ENCODE measurements at places on chromosomes 7 and 10. TPM values are rescaled to one million over a fixed set of nuclear protein-coding genes. Genes with fewer than 3 reads are reported as not detected.

GRCh38 chr10:92789067-92789466 is 59.3 kb upstream of the EXOC6 start:
- no peak overlapping the region for H3K27ac ChIP-seq
- H3K4me3 ChIP-seq = no peak overlapping the region
- H3K36me3 ChIP-seq = no peaks in the 10 kb centered on the region

DNA sequence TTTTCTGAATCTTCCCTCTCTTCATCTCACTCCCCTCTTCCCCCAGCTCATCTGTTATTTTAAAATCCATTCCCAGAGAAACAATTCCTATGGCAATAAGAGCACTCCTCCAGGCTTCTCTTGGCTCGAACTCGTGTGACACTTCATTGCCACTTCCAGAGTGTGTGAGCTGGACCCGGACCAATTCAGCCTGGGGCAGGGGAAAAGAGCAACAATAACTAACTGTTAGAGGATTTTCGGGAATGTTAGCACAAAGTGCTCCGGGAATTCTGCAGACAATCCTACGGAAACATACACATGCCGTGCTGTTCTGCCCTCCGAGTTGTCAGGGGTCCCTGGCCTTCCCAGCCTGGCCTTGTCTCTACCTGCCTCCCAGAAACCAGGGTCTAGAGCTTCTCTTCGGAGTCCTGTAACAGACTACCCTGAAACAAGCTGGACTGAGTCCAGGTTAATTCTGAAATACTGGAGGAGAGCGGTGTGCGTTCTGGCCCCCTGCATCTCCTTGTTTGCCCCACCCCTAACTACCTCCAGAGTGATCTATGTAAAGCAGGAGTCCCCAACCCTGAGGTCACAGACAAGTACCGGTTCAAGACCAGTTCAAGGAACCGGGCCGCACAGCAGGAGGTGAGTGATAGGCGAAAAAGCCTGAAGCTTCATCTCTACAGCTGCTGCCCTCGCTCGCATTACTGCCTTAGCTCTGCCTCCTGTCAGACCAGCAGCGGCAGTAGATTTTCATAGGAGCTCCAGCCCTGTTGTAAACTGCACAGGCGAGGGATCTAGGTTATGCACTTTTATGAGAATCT is 11.3 kb downstream of the COL26A1 start:
- H3K27ac ChIP-seq = no peak overlapping the region
- peak; percentile 64 for DNase-seq
- H3K36me3 ChIP-seq = no peaks in the 10 kb centered on the region
- no peaks in the 10 kb centered on the region for H3K27me3 ChIP-seq
- peaks cover 15% of the 10 kb centered on the region for H3K4me1 ChIP-seq
- H3K4me3 ChIP-seq = no peak overlapping the region

GRCh38 chr10:79185067-79185774 is 116.5 kb downstream of the ZMIZ1 start:
- no peak for DNase-seq
- H3K36me3 ChIP-seq = peaks cover 11% of the 10 kb centered on the region
- H3K4me3 ChIP-seq = no peak overlapping the region
- H3K27ac ChIP-seq = peak overlapping the region; percentile 66

DNA sequence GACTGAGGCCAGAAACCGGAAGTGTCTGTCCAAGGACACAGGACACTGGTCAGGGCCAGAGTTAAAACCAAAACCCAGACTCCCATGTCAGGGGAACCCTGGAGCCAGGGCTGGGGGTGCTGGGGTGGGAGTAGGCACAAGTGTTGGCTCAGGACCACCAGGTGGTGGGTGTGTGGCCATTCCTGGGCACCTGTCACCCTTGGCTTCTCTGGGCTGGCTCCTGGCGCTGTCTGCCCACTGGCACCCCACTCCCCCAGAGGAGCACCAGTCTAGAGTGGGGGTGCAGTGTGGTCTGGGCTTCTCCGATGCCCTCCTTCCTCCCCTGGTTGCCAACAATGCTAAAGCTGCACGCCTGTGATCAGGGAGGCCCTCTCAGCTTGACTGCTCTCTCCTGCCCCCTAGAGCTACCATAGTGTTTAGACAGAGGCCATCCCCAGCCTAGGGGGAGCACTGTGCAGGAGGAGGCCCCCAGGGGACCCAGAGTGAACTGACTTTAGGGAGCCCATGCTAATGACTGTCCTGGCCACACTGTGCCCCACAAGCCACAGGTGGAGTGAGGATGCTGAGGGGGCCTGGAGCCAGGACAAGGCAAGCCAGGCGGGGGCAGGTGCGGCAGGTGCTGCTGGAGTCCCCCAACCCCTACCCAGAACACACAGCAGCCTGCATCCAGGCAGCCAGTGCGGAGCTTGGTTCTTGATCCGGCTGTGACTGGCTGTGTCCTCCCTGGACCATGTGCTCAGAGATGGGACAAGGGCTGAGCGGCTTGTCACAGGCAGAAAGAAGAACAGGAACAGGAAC is 11.0 kb downstream of the RASGEF1A start:
- no peak for DNase-seq
- no peak overlapping the region for H3K4me3 ChIP-seq
- H3K27ac ChIP-seq = no peak overlapping the region
- H3K36me3 ChIP-seq = no peaks in the 10 kb centered on the region
- peaks cover 10% of the 10 kb centered on the region for H3K4me1 ChIP-seq

Gene GPR37
- total RNA-seq = 0.59 TPM

Gene AGAP3
- 157 TPM for total RNA-seq

All from lower lobe of right lung (tissue), 2 donors.